Thoracic aorta (tissue), 2 donors: ENCODE measurements at places on chromosomes 1 and 21.

- DNase-seq, result no peak
Measured at GRCh38 chr21:42251654-42252324, 32.8 kb downstream of the ABCG1 start.

- DNase-seq, result no peak
Measured at GRCh38 chr1:200053091-200053490, 25.6 kb downstream of the NR5A2 start.

DNA sequence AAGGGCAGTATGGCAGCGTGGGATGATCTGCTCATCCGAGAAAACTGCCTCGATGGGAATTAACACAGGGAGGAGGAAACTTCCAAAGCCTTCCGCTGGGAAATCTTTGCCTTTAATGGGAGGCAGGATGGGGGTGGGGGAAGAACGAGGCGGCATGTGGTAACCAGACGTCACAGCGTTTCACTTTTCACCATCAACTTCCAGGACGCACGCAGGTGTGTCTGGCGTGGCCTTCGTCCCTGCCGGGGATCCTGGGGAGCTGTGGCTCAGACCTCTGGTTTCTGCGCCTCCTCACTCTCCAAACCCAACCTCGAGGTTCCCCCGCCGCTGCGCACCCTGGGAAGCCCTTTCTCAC lies 282 bp downstream of the RSPH1 start:
- DNase-seq, result no peak

- DNase-seq, result no peak
Measured at GRCh38 chr1:173866413-173867115, 1.2 kb downstream of the GAS5 start.

- no peak for DNase-seq
Measured at GRCh38 chr1:143720087-143721023, 251.4 kb downstream of the FAM72C start.

DNA sequence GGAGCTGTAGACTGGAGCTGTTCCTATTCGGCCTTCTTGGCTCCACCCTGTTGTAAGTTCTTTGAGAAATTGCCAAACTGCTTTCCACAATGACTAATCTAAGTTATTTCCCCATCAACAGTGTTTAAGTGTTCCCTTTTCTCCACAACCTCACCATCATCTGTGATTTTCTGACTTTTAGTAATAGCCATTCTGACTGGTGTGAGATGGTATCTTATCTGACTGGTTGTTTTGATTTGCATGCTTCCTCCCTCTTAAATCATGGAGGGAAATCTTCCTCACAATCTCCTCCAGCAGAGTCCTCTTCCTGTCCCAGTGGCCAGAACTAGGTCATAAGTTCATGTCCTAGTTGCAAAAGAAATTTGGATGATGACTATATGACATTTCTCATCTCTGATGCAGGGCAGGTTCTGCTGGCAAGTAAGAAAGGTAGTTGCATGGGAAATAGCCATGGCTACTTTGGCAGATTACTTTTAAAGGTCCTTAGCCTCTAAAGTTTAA lies 294.0 kb downstream of the LRRC40 start:
- no peak for DNase-seq

DNA sequence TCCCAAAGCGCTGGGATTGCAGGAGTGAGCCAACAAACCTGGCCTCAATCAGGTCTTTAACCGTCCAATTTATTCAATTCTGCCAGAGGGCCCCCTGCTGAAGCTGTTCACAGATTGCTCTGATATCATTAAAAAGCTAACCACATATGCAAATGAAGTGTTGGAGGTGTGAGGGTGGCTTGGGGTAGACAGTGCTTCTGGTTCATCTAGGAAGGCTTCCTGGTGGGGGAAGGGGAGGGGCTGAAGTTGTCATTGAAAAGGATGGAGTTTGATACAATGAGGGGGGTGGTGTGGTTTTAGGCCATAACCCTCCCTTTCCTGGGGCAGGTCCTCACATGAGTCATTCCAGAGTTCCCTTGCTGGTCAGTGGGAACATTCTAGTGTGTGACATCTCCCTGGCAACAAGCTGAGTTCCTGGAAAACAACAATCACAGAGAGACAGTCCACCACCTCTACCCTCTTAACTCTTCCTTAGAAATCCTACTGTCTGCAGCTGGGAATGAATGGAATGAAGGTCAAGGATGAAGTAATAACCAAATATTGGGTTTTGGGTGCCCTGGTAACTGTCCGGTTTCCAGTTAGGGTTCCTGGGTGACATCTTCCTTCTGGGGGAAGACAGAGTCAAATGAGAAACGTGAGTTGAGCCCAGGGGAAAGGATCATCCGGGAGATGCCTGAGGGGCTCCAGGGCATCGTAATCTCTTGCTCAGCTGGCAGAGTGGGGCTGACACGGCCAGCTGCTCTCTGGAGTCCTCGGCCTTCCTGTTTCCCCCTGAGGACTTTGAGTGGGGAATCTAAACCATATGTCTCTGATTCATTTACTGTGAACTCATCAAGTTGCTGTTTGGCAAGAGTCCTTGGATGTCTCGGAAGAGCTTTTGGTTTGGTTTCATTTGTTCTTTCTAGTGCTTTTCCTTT lies 32.2 kb downstream of the BATF3 start:
- DNase-seq, result peak; percentile 23

- no peak for DNase-seq
Measured at GRCh38 chr1:151478140-151478812, 19.0 kb upstream of the POGZ start.

GRCh38 chr1:242605521-242605920 lies 81.0 kb upstream of the PLD5 start:
- no peak for DNase-seq

GRCh38 chr1:7592120-7592798 lies 178.8 kb upstream of the VAMP3 start:
- no peak for DNase-seq

- DNase-seq, result no peak
Measured at GRCh38 chr1:34831721-34832246, 27.8 kb downstream of the SMIM12 start.

GRCh38 chr1:47875036-47875435 lies 122.1 kb downstream of the TRABD2B start:
- DNase-seq, result no peak
